ENCODE measurements at places on chromosomes 12 and 14.
A peak's percentile ranks its signal among the peaks of the same experiment; 100 is the strongest.

GRCh38 chr12:6360080-6360571, 15.2 kb downstream of the SCNN1A start:
- DNase-seq = no peak

DNA sequence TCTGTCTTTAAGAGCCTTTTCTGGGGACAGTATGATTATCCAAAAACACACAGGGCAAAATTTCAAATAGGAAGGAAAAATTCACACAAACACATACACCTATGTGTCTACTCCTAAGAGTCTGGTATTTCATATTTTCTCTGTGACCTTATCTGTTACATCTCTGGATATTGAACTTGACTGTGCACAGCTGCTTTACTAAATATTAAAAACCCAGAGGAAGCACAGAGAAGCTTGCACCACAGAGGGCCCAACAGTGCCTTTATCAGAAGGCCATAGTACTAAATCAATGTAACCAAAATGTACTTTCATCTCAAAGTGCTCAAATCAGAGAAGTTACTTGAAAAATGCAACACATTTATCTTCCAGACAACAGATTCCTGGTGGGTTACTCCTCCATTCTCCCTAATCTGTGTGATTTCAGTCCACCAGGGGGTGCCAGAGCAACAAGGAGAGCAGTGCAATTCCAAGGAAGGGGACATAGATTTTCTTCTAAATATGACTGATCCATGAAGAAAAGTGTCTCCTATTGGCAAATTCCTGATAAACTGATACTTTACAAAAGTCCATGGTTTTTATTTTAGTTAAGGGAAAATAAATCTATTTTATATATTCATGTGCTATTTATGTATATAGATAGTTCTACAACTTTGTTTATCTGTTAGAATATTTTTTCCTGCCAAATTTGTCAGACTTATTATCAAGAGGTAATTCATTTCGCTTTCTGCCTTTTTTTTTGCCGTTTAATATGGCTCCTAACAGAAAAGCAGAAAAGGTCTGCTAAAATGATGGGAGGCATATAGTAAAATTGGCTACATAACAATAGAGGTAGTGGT, 617.6 kb downstream of the LRFN5 start:
- no peak for DNase-seq

- no peak for DNase-seq
Measured at GRCh38 chr14:34170882-34171281, 220.0 kb upstream of the EGLN3 start.

DNA sequence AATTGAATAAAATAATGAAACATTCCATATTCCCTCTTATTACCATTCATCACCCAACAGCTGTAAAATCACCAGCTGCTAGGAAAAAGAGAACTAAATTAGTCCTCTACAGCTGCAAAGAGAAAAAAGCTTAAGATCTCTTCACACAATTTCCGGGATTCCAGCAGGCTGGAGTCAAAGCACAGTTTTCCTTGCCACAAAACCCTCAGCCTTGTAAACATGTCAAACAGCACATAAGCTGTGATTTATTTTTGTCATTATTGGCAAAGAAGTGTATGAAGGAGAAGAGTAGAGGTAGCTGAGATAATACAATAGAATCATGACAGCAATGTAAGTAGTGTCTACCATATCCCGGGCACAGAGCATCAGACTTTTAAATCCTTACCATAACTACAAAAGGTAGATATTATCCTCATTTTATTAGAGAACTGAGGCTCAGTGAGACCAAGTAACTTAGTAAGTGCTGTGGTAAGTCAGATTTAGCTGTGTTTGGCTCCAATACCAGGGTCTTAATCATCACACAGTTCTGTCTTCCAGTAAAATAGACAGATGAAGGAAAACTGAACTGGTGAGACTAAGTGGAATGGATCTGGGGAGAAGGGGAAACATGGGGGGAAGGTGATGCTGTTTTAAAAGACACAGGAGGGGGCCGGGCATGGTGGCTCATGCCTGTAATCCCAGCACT, 57.3 kb downstream of the NTN4 start:
- DNase-seq = no peak

GRCh38 chr12:80068173-80068572, 31.2 kb upstream of the OTOGL start:
- DNase-seq = no peak

GRCh38 chr12:123391546-123392343, 7.8 kb downstream of the KMT5A start:
- no peak for DNase-seq

DNA sequence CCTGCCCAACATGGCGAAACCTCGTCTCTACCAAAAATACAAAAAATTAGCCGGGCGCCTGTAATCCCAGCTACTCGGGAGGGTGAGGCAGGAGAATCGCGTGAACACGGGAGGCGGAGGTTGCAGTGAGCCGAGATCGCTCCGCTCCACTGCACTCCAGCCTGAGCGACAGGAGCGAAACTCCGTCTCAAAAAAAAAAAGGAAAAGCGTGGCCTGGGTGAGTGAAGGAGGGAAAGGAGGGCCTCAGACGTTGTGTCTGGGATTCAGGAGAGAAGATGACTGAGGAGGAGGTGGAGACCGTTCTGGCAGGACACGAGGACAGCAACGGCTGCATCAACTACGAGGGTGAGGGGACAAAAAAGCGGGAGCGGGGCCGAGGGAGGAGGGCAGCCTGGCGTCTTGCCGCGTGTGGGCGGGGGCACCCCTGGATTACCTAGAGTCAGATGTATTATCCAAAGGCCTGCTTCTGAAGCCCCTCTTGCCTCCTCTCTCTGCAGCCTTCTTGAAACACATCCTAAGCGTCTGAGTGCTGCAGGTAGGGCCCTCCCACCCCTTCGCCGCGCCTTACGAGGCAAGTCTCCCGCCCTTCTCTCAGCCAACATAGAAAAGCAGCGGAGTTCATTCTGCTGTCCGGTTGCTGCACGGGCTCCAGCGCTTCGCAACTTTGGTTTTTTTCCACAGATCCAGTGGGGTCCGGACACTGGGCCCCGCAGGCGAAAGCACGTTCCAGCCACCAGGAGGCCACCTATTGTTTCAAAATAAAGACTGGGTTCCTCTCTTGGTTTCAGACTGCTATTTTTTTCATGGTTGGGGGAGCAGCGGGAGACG, 744 bp upstream of the MYL6 start:
- peak; percentile 33 for DNase-seq

DNA sequence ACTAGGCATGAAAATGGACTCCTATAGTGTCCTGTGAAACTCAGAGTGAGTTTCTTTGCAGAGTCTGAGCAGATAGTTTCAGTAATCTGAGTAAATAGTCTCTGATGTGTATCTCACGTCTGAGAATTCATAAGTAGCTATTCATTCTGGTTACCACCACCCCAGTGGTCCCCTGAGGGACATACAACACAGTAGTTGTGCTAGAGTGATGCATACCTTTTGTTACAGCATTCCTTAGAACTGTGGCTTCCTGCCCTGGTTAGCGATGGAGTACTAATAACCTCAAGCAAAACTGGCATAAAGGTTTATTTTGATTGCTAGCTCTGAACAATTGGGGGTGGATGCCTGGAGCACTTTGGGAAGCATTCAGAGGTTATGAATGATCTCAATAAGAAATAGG, 114.7 kb downstream of the DAAM1 start:
- DNase-seq = no peak

DNA sequence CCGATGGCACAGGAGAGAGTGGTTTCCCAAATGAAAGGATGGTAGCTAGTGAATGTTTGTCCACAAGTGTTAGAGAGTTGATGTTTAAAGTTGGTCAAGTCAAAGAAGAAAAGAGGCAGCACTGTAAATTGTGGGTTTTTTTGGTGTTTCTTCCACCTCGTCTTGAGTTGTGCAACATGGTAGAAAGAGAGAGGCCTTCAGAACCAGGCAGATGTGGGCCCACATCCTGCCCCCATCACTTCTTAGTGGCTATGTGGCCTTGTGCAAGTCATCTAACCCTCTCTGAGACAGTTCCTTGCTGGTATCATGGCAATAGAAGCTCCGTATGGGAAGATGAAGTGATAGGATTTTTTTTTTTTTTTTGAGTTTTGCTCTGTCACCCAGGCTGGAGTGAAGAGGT, 60.8 kb downstream of the NDUFA12 start:
- no peak for DNase-seq

- no peak for DNase-seq
Measured at GRCh38 chr12:80936353-80936641, 1.4 kb downstream of the LIN7A start.

GRCh38 chr12:76449583-76449982, 101.4 kb upstream of the BBS10 start:
- no peak for DNase-seq

DNA sequence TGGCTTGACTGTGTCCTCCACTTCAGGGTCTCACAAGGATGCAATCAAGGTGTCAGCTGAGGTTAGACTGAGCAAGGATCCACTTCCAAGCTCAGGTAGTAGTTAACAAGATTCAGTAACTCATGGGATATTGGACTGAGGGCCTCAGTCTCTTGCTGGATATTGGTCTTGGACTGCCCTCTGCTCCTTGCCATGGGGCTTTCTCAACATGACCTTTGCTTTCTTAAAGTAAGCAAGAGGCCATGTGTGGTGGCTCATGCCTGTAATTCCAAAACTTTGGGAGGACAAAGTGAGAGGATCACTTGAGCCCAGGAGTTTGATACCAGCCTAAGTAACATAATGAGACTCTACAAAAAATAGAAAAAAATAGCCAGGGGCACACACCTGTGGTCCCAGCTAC, 231.3 kb upstream of the AMIGO2 start:
- DNase-seq = no peak

DNA sequence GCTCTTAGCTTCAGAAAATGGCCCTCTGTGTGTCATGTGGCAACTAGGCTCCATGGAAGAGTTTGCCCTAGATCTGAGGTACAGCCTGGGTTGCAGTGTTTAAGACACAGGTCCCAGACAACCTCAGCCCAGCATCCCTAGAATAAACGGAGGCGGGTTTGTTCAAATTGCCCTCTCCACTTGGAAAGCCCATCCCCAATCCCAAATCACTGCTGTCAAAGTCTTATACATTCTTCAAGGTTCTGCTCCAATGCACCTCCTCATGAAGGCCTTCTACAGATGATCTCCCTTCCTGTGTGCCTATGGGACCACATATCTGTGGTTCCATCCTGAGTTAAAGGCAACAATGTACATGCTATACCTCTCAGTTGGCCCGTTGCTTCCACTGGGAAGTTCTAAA, 289.8 kb downstream of the DPF3 start:
- DNase-seq = no peak

- DNase-seq = no peak
Measured at GRCh38 chr12:64691227-64691794, 67.9 kb downstream of the GNS start.

DNA sequence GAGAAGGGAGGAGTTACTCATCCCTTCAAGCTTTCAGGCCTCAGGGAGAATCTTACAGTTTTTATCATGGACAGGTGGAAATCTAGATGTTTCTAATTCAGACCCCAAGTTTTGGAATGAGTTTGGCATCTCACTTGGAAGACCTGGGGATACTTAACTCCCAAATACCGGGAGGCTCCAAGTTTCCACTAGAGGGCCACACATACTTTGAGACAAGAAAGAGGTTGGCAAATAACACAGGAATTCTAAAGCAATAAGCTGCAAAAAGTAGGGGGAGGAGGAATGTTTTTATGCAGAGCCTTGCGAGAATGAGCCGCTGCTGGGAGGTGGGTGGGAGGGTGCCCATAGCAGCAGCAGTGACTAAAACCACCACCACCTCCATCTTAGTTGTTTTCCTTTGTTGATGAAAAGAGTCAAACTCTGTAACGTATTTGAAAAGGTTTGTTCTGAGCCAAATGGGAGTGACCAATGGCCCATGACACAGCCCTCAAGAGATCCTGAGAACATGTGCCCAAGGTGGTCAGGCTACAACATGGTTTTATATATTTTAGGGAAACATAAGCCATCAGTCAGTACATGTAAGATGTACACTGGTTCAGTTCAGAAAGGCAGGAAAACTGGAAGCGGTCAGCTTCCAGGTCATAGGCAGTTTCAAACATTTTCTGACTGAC, 34.2 kb upstream of the RNASE1 start:
- peak; percentile 29 for DNase-seq

- DNase-seq = no peak
Measured at GRCh38 chr12:65449400-65449799, 170.9 kb downstream of the MSRB3 start.

- no peak for DNase-seq
Measured at GRCh38 chr12:93116632-93117031, 187.5 kb upstream of the EEA1 start.

DNA sequence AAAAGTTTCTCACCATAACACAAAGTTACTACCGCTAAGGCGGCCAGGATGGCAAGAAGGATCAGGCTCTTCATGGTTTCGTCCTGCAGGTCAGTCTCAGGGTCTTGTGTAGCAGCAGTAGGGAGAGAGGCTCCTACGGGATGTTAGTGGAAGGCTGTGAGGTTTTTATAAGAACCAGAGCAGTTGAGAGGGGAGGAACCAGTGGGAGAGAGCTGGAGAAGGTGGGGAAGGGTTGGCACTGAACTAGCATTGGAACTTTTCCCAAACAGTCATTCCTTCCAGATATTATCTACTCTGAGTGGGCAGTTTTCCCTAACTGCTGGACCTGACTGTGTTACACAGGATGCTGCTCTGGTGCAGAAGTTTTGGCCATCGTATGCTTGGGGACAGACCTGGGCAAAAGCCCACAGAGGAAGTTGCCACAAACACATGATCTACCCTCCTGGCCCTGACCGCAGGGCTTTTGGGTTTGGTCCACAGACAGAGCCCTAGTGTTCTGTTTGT, at the start of gene MGP:
MGP (minus strand) TSS at position 137 of the 504 bp plus-strand sequence; CDS start at position 74, 63 bp downstream.
- no peak for DNase-seq

- no peak for DNase-seq
Measured at GRCh38 chr12:128815779-128816642, 7.7 kb downstream of the SLC15A4 start.

GRCh38 chr12:25347716-25348592, 97.2 kb upstream of the KRAS start:
- no peak for DNase-seq

DNA sequence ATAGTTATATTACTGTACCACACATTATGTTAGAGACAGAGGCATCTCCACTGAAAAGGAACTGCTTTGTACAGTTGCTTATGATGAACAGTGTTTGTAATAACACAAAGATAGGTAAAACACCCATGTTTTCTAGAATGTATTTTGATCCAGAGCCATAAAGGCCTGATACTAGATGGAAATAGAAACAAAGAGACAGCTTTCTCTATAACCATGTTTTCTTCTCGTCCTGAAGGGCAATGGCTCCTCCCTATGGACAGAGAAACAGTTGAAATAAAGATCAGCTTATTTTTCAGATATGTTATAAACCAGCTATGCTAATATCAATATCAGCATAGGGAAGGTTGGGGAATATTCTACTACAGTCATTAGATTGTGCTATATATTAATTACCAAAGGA, 109.2 kb downstream of the ATXN7L3B start:
- DNase-seq = no peak
